ENCODE measurements at places on chromosomes 2 and 18.
A peak's percentile ranks its signal among the peaks of the same experiment; 100 is the strongest.

GRCh38 chr2:10572701-10573100 is 117.1 kb downstream of the NOL10 start:
- DNase-seq, result no peak

GRCh38 chr2:148875387-148876051 is 492 bp downstream of the KIF5C start:
- no peak for DNase-seq

- DNase-seq, result peak; percentile 30
Measured at GRCh38 chr18:36284671-36285295, 12.7 kb upstream of the FHOD3 start.

DNA sequence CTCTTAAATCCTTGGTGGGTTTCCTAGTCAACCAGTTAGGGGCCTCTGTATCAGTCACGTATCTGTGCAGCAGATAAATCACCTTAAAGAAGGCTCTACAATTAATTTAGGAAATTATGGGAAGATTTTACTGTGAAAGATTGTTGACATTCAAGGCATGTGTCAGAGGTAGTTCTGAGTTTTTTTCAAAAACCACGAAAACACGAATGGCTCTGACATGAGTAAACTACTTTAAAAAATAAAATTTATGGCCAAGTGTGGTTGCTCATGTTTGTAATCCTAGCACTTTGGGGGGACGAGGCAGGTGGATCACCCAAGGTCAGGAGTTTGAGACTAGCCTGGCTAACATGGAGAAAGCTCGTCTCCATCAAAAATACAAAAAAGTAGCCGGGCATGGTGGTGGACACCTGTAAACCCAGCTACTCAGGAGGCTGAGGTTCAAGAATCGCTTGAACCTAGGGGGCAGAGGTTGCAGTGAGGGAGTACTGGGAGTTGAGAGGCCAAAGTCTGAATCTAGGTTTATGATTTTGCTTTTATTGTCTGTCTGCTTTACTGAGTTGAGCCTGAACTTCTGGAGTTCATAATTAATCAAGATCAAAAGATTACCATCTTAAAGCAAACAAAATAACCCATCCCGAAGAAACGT is 77.1 kb downstream of the SPRED2 start:
- no peak for DNase-seq

- no peak for DNase-seq
Measured at GRCh38 chr2:139365189-139365588, 585.0 kb upstream of the NXPH2 start.

DNA sequence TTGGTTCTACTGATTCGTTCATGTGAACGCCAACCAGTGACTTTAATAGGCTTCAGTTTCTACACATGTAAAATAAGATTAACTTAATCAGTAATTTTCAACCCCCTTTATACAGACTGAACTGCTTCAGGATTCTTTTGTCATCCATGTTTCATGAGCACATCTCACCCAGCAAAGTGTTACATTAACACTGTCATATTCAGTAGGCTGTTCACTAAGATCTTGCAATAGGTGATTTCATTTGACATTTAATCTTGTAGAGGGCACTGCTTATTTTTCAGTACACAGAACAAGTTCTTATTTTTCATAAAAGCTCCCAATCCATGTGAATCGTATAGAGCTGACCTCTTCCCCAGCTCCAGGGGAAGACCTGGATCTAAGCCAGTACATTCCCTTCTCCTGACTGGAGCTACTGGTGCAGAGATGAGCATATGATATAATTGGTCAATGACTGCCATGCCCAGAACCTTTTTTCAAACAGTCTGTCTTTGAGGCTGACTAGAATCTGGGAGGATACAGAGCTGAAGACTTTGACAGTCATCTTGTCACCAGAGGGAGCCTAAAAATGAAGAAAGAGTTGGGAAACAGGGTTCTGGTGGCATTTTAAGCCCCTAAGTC is 72.2 kb upstream of the CHRNA1 start:
- no peak for DNase-seq

DNA sequence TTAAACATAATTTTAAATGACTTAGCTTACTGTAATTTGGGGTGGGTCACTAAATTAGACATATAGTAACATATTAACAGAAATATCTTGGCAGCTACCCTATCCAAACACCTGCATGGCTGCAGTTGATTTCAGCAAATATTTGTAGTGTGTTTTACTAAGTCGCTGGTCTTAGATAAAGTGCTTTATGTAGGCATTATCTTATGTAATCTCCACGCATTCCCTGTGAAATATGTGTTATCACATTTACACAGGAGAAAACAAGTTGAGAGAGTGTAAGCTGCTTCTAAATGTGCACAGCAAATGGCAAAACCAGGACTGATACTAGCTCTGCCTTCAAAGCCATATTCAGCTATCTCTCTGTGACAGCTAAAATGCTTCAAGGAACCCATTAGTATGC is 72.0 kb downstream of the NYAP2 start:
- DNase-seq, result no peak

DNA sequence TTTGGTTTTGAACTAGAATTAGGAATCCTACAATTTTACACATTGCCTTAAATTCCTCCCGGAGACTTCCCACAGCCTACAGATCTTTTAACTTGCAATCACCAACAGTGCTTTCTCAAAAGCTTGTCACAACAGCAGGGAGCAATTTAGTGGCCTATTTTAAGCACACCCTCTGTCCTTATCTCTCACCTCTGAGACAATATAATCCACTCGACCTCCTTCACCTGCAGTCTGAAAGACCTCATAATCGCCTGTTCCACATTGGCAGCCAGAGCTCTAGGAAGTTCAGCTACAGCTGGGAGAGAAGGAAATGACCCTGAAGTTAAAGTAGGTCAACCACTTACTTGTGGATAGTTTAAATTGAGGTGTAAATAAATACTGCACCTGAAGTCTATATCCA is 249.7 kb upstream of the DLGAP1 start:
- no peak for DNase-seq

- no peak for DNase-seq
Measured at GRCh38 chr18:13077473-13077872, 86.3 kb downstream of the CEP192 start.

GRCh38 chr2:64137996-64138395 is 6.2 kb downstream of the PELI1 start:
- DNase-seq, result no peak

- no peak for DNase-seq
Measured at GRCh38 chr18:21330122-21330701, 88.2 kb downstream of the GREB1L start.

GRCh38 chr2:179769323-179769722 is 92.1 kb downstream of the ZNF385B start:
- DNase-seq, result no peak

DNA sequence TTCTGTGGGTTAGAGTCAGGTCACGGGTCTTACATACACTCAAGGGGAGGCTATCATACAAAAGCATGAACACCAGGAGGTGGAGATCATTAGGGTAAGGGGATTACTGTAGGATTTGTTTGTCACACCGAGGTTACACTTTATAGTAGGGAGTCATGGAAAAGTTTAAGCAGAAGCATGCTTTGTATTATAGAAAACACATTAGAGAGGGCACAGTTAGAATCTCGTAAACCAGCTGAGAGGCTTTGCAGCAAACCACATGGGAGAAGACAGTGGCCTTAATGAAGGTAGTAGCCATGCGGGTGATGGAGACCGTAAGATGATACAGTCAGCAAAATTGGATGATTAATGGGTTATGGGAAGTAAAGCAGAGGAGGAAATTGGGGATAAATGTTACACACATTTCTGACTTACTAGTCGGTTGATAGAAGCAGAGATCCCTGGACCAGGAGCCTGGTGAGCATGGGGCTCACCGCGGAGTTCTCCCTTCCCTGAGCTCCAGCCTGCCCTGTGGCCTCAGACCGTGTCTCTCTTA is 75.6 kb downstream of the MAPRE2 start:
- DNase-seq, result no peak

DNA sequence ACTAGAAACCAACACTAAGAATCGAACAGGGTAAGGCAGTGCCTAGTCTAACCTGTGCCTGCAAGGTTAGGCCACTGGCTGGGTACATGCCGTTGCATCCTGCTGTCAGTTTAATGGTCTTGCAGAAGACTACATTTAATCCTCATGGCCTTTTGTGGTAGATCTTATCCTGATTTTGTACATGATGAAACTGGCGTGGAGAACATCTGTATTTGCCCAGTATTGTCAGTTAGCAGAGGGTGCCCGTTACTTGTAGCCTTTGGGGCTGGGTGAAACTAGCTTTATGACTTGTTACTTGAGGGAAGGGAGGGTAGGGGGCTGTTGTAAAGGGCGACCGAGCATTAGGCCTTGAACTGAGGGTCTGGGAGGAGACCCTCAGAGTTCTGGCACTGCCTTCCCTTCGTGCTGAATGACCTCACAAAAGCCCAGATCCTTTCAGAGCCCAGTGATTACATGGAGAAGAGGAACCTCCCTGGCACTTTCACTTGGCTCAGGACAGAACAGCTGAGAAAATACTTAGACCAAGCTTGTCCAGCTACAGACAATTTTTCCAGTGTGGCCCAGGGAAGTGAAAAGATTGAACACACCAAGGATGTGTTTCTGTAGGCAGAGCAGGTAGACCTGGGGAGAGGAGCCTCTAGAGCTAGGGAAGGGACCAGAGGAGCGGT is 19.5 kb downstream of the SLC20A1 start:
- no peak for DNase-seq

DNA sequence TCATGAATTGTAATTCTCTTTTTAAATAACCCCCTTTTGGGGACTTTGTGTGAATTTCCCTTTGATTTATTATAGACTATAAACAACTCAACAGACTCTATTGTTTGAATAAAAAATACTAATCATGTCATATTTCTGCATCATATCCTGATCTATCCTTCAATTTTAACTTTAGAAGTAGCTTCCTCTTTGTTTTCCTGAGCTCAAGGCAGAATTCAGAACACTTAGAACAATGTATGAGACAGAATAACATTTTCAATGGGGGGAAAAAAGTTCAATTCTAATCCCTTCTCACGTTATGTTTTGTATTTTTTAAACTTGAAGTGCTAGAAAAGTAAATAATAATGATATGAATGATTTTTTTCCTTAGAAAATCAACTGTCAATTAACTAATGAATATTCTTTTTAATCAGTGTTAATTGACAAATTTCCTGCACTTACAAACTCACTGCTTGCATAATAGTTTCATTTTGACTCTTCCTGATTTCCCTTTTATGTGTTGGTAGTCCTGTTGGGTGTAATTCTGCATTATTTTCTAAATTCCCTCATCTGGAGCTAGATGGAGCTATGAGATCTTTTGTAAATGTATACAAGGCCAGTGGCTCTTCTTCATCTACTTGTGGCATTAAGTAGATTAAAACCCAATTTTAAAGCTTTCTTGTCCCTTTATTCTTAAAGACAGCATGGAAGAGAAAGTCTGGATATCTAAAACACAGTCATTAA is 326.1 kb downstream of the PARD3B start:
- no peak for DNase-seq

GRCh38 chr2:207202645-207203044 is 36.9 kb upstream of the KLF7 start:
- DNase-seq, result no peak

DNA sequence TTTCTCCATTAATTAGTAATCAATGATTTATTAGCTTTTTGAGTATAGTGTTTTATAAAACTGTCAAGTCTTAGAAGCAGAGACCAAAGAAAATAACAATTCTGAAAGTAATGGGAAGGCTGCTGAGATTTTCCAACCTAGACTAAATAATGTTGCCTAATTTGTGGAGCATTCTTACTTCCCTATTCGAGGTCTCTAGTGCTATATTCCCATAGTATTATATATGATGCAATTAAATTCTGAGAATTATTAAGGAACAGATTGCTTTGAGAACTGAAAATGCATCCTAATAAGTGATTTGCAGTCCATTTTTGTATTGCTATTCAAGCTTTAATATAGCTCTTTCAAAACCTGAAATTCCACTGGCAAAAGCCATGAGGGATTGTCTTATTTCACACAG is 27.7 kb upstream of the DOCK10 start:
- no peak for DNase-seq

DNA sequence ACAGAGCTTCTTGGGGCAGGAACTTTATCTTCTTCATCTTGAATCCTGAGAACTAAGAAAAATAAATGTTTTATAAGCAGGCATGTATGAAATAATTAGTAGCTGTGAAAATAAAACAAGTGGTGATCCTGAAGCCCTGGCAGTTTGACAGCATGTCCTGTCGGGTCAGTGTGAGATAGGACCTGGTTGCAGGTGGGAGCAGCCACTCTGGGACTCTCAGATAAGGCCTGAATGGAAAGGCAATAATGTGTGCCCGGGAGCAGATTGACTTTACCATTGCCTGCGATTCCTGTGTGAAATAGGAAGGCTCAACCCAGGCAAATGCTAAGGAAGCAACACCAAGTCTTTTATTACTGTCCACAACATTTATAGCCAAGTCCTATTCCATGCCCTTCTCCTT is 132.4 kb downstream of the LYPD6B start:
- DNase-seq, result no peak

DNA sequence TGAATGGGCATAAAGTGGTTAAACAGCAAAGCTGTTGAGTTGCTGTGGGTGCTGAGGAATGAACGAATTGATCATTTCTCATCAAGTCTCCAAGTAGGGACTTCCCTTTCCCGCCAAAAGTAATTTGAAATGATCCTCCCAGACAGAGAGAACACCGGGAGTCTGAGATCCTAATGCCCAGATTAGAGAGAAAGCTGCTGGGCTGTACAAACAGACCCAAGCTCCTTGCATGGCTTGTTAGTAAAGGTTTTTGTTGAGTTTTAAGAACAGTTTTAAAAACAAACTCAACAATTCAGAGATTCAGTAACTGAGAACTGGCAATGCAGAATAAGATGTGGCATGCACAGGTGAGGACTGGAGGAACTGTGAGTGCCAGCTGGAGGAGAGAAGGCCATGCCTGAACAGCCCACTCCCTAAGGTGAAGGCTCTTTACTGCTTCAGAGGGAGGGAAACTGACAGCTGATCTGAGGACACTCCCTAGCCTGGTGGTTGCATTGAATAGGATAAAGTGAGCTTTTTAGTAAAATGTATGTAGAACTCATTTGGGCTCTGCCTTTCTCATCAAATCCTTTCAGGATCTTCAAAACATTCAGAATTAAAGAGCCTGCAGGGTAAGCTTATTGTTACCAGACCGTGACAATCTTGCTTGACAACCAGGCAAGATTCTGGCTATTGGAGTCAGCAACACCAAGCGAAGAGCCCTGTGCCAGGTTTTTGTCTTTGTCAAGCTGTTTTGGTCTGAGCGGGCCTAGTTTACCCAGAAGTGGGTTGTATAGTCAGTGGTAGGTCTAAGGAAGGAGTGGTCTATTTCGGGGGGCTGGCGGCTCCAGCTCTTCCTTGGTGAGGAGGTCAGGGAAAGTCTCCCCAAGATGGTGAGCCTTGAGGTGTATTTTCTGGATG is 63.2 kb upstream of the IGFBP5 start:
- DNase-seq, result no peak

GRCh38 chr2:8239531-8240088 is 442.2 kb upstream of the ID2 start:
- no peak for DNase-seq

DNA sequence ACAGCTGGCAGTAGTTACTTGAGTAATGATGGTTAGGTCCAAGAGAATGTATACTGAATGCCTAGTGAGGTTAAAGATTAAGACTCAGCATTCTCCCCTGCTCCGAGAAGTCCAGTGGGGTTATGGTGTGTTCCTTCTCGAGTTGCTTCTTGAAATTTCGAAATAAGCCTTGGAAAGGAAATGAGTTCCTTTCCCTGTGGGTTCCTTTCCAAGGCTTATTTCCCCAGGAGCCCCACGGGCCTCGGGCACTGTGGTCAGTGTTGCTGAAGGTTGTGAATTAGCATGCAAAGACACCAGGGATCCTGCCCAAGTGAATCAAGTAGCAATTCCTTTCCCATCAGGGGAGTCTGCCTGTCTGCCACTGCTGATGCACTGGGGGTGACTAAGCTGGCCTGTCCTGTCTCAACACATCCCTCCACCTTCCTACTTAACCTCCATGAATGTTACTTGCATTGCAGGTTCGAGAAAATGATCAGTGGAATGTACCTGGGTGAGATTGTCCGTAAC is 53.6 kb downstream of the HK2 start:
- DNase-seq, result no peak

GRCh38 chr2:160423126-160423525 is 70.5 kb downstream of the RBMS1 start:
- DNase-seq, result no peak

Measured in stimulated activated CD4-positive, alpha-beta T cell treated with anti-CD3 and anti-CD28 coated beads, TNF-alpha, amount 100 ng/mL, for 24 hours (primary cell).